ENCODE measurements at places on chromosomes 6 and 20.

- no peak for DNase-seq
Measured at GRCh38 chr6:81609736-81610135, 142.7 kb downstream of the TENT5A start.

GRCh38 chr6:49499126-49499525 is 597 bp upstream of the GLYATL3 start:
- no peak for DNase-seq

GRCh38 chr6:154352898-154353585 is 3.6 kb downstream of the IPCEF1 start:
- DNase-seq = no peak

GRCh38 chr6:46170357-46171289 is at the start of gene ENPP5:
Gene ENPP5 (minus strand): TSS chr6:46170980. CDS start chr6:46168262, 2,718 bp downstream.
- DNase-seq = peak; percentile 48

- DNase-seq = no peak
Measured at GRCh38 chr6:168093071-168093505, 14.1 kb upstream of the FRMD1 start.

All from activated CD4-positive, alpha-beta T cell treated with anti-CD3 and anti-CD28 coated beads, Interleukin-2, amount 50 U/mL, for 4 hours (primary cell).